ENCODE measurements at places on chromosomes 1 and 21. TPM values are rescaled to one million over a fixed set of nuclear protein-coding genes. Genes with fewer than 3 reads are reported as not detected.

Gene MYBPHL
- total RNA-seq, result not detected

Gene HPCA
- not detected for total RNA-seq

Gene CYP4B1
- not detected for total RNA-seq

Gene GBP5
- not detected for total RNA-seq

Gene B3GALT5
- total RNA-seq, result not detected

Gene ANKRD65
- total RNA-seq, result 0.24 TPM

Gene PGLYRP4
- not detected for total RNA-seq

Gene SARS1
- 396 TPM for total RNA-seq

Gene VWA5B1
- total RNA-seq, result not detected

Gene KRTAP19-5
- not detected for total RNA-seq

Gene FCRLB
- total RNA-seq, result 0.27 TPM

Gene CALML6
- 2.7 TPM for total RNA-seq

Gene C1orf226
- 2.7 TPM for total RNA-seq

Gene TMPRSS15
- 1.3 TPM for total RNA-seq

Gene LINGO4
- total RNA-seq, result not detected

Gene CCDC185
- total RNA-seq, result not detected

Gene MSH4
- 0.68 TPM for total RNA-seq

Gene KCNK1
- not detected for total RNA-seq

Gene CFAP57
- total RNA-seq, result 0.24 TPM

Gene GFI1
- 0.18 TPM for total RNA-seq

Gene HHIPL2
- 0.13 TPM for total RNA-seq

Gene RPTN
- total RNA-seq, result not detected

Gene REG4
- not detected for total RNA-seq

Gene SPAG17
- total RNA-seq, result not detected

Gene COL8A2
- total RNA-seq, result 8.2 TPM

Gene AMIGO1
- 5.2 TPM for total RNA-seq

Gene RAB3B
- 8.2 TPM for total RNA-seq

Gene G0S2
- total RNA-seq, result not detected

Gene CD5L
- not detected for total RNA-seq

Gene FAM76A
- total RNA-seq, result 12.7 TPM

Gene RGS8
- total RNA-seq, result not detected

Gene SYCP1
- not detected for total RNA-seq

Gene C1orf21
- total RNA-seq, result 31.8 TPM

Gene COL9A2
- 2.1 TPM for total RNA-seq

Gene KRTAP21-2
- total RNA-seq, result not detected

Gene RHD
- not detected for total RNA-seq

Gene LRRC53
- not detected for total RNA-seq

Gene LCE3D
- total RNA-seq, result not detected

Gene LCE1C
- total RNA-seq, result not detected

Gene RIIAD1
- total RNA-seq, result not detected

Gene CHIA
- not detected for total RNA-seq

Gene TNNI3K
- total RNA-seq, result not detected

Gene TAL1
- not detected for total RNA-seq

Gene SPRR5
- not detected for total RNA-seq

Gene AKR7A3
- total RNA-seq, result 1.5 TPM

Gene NUDT4B
- total RNA-seq, result 0.68 TPM

Gene SPRR2E
- total RNA-seq, result not detected

Gene LMX1A
- not detected for total RNA-seq

Gene ZCCHC17
- total RNA-seq, result 30.7 TPM

Gene OR2L5
- total RNA-seq, result not detected
